ENCODE measurements at places on chromosomes 16 and 17. TPM values are rescaled to one million over a fixed set of nuclear protein-coding genes. Genes with fewer than 3 reads are reported as not detected.

The CRHR1 gene
- total RNA-seq: not detected

The WDR59 gene
- 19.7 TPM for total RNA-seq

The CES1 gene
- total RNA-seq: 4.8 TPM

The TNFRSF13B gene
- not detected for total RNA-seq

GRCh38 chr17:68564415-68565111 lies 36.6 kb downstream of the FAM20A start:
- DNase-seq: no peak

GRCh38 chr16:4663777-4664465 lies 29.4 kb upstream of the NUDT16L1 start:
- DNase-seq: no peak

DNA sequence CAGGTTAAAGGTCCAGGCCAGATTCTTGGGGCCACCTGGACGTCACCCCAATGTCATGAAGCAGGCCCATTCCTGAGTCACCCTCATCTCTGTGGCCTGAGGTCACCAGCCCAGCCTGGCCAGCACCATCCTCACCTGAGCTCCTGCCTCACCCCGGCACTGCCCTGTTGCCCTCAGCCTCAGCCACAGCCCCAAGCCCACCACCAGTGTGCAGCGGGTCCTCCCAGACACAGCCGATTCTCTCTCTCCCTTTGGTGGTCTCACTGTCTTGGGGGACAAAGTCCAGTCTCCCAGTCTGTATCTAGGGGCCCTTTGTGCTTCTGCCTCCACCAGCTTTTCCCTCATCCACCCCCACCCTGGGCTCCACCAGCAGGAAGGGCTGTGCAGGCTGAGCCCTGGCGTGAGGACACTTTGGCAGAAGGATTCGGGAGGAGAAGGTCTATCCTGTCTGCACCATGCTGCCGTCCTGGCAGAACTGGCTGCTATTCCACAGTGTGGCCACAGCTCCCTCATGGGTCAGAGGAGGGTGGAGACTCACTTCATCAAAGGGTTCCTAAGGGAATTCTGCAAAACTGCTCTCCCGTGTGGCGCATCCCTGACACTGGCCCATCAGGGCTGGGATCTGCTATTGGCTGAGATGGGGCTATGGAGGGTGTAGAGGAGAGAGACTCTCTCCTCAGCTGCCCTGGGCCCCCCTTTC lies 64.3 kb downstream of the PRMT7 start:
- DNase-seq: no peak

DNA sequence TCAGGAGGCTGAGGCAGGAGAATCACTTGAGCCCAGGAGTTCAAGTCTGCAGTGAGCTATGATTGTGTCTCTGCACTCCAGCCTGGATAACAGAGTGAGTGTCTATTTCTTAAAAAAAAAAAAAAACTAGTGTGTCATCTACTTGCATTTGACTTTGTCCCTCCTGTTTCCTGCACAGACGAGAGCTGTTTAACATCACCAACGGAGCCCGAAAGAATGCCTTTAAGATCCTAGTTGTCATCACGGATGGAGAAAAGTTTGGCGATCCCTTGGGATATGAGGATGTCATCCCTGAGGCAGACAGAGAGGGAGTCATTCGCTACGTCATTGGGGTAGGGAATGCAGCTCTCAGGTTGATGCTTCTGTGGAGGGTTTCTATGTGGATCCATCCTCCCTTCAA lies 13.4 kb downstream of the ITGAM start:
- no peak for DNase-seq

- DNase-seq: no peak
Observed at GRCh38 chr17:17448076-17448475, 28.7 kb upstream of the MED9 start.

DNA sequence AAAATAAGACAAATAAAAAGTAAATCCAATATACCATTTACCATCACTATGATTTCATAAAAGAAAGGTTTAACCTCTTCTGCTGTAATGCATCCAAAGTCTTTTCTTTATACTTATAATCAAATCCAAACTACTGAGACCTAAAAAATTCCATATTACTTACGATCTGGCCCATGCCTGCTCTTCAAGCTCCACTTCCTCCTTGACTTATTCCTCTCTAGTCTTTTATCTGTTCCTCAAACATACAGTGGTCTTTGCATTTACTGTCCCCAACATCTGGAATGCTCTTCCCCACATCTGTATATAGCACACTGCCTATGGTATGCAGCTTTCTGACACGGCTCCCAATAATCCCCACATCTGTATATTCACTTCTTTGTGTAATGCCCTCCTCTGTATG lies 33.8 kb downstream of the PCTP start:
- no peak for DNase-seq

- no peak for DNase-seq
Observed at GRCh38 chr16:67936124-67936879, at the start of gene PSMB10. Gene PSMB10, minus strand, starts transcription at chr16:67936850. Its CDS starts 101 bp downstream, at chr16:67936749.

GRCh38 chr16:13401641-13402040 lies 500.2 kb downstream of the SHISA9 start:
- DNase-seq: no peak

- DNase-seq: no peak
Observed at GRCh38 chr16:58464047-58464915, 35.7 kb upstream of the NDRG4 start.

DNA sequence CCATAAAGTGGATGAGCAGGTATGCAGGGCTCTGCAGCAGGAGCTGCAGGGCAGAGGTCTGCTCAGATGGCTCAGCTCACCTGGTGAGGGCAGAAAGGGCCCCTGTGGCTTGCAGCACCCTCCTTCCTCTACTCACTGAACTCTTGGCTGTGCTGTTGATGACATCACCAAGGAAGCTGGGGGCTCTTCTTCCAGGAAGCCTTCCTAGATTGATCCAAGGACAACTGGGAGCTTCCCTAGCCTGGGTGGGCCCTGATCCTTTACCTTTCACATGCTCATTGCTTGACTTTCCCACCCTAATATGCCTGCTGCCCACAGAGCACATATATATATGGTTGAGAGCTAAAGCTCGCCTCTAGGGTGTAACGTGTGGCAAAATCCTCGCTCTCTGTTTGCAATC lies 2.5 kb downstream of the KIF19 start:
- DNase-seq: no peak

DNA sequence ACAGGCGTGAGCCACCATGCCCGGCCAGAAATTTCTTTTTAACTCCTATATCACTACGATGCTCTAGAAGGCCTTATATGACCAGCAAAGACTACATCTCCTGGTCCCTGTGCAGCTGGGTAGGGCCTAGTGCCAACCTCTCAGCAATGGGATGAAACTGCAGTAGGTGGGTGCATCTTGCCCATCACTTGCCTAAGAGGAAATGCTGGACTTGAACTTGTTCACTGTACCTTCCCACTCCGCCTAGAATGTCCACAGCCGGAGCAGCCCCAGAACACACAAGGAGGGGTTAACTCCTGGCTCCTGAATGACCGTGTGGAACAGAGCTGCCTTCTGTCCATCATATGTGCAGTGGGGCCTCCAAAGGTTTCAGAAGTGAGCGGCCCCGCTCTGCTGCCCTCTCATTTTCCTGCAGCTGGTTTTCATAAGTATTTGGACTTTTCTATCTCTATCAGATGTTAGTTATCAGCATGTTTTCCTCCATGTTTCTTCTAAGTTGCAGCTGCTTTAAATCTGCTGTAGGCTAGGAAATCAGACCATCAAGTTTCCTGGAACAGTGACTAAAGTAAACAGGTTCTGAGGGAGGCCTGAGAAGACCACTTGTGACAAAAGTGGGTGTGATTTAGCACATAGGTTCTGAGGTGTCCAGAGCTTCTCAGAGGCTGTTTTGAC lies 52.5 kb downstream of the WSB1 start:
- DNase-seq: no peak

GRCh38 chr16:80341263-80341662 lies 199.5 kb upstream of the DYNLRB2 start:
- DNase-seq: no peak

GRCh38 chr17:19460700-19461099 lies 49.7 kb downstream of the RNF112 start:
- no peak for DNase-seq

GRCh38 chr16:74744566-74744965 lies 30.1 kb downstream of the FA2H start:
- no peak for DNase-seq

DNA sequence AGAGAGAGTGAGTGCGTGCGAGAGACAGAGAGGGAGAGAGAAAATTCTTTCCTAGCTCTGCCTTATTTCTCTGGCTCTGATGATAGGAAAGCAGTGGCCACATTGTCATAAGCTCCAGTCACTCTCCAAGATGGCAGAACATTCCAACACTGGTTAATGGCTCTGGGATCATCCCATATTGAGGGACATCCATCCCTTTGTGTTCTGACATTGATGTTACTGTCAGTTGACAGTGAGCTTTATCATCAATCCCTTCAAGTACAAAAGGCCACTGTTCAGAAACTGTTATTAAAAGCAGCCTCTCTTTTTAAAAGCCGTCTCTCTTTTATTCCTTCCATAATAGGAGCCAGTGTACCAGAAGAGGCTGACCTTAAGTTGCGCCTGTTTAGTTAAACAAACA lies 1084.9 kb upstream of the RBFOX1 start:
- no peak for DNase-seq

GRCh38 chr17:48748718-48749566 lies 20.4 kb upstream of the HOXB13 start:
- no peak for DNase-seq

All from NCI-H460 (cell line).